Gastrocnemius medialis (tissue), 4 donors: ENCODE measurements at places on chromosomes 16 and 17.

DNA sequence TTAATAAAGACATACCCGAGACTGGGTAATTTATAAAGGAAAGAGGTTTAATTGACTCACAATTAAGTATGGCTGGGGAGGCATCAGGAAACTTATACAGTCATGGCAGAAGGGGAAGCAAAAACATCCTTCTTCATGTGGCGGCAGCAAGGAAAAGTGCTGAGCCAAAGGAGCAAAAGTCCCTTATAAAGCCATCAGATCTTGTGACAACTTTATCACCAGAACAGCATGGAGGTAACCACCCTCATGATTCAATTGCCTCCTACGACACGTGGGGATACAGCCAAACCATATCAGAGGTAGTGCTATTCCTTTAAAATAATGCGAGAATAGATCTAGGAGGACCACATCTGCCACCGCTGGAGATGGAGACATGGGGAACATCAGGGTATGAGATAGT lies 9.0 kb downstream of the C16orf54 start:
- DNase-seq, result no peak

GRCh38 chr17:48123111-48123510 lies 15.5 kb downstream of the SNX11 start:
- DNase-seq, result no peak

DNA sequence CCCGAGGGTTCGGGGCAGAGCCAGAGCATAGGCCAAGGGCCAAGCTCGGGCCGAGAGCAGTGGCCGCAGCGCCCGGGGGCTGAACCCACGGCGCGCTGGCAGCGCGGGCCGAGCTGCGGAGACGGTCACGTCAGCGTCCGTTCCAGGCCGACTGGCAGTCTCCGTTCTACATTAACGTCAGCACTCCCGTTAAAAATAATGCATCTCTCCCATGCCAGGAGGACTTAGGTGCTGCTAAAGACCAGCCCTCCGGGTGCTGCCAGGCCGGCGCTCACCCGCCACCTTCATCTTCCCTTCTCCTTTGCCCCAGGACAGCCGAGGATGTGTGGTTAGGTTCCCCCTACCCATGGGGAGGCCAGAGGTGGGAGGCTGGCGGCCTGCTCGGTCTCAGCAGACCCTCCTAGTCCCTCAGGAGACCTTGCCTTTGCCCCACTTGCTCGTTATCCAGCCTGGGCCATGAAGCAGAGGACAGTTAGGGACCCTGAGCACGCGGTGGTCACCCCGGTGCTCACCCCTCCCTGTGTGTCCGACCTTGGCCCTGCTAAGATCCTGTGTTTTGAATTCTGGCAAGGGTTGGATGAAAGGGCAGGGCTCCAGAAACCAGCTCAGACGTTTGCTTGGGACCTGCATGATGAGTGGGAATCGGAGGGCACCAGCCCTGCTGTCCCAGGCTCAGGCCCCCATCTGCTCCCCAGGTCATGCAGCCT lies 572 bp downstream of the MPG start:
- DNase-seq, result peak; percentile 65

- no peak for DNase-seq
These were observed 895 bp downstream of the ANKRD40CL start for GRCh38 chr17:50766222-50767023.

DNA sequence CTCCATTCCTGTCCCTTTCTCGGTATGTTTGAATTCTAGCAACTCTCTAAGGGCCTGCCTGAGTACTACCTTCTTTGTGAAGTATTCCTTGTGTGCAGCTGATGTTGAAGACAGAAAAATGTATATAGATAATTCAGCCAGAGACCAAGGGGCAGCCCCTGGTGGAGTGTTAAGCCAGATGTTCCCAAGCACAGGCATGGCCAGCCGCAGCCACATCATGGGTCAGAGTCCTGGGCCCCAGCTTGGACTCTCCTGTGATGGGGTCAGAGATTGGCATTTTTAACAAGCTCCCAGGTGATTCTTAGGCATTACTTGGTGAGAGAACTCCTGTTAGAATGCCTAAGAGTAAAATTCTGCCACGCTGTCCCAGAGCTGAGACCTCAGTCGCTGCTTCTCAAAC lies 100.8 kb downstream of the IRF8 start:
- no peak for DNase-seq

DNA sequence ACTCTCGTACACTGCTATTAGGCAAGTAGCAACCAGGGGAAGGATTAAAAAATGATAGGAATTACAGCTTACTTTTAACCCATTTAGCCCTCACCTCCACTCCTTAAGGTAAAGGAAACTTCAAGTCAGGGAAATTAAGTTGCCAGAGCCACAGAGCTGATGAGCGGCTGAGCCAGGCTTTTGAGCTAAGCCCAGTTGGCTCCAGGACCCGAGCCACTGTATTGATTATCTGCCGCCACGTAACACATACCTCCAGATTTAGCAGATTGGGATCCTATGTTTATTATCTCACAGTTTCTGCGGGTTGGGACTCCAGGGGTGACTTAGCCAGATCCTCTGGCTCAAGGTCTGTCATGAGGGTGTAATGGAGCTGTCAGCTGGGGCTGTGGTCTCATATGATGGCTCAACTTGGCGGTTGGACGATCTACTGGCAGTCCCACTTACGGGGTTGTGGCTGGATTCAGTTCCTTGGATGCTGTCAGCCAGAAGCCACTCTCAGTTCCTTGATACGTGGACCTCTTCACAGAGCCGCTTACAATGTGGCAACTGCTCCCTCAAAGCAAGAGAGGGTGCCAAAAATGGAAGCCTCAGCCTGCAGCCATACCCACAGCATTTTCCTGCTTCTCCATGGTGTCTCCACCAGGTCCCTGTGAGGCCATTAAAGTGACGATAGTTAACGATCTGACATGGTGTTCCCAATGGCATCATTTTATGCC lies 57.3 kb downstream of the TMEM186 start:
- no peak for DNase-seq
